ENCODE measurements at places on chromosomes 6 and 20.

DNA sequence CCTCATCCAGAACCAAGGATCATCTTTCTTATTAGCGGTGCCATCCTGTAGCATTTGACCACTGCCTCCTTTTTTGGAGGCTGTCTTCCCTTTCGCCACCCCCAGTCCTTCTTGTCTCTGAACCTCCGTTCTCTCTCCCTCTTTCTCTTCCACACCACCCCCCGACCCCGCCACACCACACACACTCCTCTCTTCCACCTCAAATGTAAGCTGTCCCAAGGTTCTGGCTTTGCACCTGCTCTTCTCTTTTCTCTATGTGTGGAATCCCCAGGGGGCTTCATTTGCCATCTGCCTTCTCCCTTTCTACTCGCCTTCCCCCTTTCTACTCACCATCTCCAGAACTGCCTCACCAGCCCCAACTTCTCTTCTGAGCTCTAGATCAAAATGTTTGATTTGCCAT is 111.3 kb upstream of the CDYL start:
- no peak for DNase-seq

- DNase-seq, result peak; percentile 31
Measured at GRCh38 chr6:114040871-114041270, 69.9 kb upstream of the HDAC2 start.

GRCh38 chr6:111800259-111800765 is 72.9 kb downstream of the FYN start:
- DNase-seq, result no peak

DNA sequence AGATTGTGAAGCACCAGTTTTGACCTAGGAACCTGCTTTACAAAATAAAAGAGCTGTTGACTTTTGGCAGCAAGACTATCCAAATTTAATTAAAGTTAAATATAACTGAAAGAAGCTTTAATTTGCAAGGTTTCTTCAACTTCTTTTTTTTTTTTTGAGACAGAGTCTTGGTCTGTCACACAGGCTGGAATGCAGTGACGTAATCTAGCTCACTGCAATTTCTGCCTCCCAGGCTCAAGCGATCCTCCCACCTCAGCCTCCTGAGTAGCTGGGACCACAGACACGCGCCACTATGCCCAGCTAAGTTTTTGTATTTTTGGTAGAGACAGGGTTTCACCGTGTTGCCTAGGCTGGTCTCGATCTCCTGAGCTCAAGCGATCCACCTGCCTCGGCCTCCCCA is 13.7 kb upstream of the CSE1L start:
- DNase-seq, result no peak

DNA sequence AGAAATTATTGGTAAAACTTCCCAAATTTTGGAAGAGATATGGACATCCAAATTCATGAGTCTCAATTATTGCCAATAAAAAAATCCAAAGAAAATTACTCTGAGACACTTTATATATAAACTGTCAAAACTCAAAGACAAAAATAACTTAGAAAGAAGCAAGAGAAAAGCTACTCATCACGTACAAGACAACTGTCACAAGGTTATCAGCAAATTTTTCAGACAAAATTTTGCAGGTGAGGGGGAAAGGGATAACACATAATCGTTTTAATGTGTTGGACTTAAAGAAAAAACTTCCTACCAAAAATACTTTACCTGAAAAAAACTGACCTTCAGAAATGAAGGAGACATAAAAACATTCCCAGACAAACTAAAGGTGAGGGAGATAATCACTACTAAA is 272.5 kb downstream of the THBS2 start:
- no peak for DNase-seq

DNA sequence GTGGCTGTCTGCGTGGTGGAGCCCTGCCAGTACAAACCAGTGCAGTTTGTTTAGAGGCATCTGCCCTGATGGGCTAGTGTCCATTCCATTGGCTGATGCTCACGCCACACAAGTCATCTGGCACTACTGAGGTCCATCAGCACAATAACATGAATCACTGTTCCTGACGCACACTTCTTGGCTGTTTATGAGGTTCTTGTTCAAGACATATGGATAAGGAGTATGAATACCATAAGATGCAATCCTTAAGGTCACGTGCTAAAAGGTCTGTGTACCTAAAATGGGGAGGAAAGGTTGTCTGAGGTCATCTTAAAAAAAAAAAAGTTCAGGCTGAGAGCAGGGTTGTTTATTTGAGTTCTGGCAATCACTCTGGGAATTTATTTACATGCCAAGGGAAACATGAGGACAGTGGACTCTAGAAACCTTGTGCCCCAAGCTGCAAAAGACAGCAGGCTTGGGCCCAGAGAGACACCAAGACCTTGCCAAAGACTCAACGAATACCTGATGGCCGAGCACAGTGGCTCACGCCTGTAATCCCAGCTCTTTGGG is 54.1 kb upstream of the SHLD1 start:
- peak; percentile 98 for DNase-seq

DNA sequence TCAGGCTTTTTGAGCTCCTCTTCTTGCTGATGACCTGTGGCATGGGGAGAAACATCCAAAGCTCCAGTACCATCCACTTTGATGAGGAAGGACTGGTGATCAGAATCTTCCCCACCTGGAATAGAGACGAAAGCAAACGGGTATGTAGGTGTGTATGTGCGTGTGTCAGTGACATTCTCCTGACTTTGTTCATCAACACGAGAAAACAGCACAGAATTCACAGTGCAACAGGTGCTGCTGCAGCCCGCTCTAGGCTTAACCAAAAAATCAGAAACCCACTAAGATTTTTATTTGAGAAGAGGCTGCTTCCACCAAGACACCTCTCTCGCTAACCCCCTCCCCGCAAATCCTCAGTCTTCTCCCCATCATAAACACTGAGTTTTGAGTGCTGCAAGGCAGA is 8.1 kb downstream of the BNIP5 start:
- DNase-seq, result no peak

DNA sequence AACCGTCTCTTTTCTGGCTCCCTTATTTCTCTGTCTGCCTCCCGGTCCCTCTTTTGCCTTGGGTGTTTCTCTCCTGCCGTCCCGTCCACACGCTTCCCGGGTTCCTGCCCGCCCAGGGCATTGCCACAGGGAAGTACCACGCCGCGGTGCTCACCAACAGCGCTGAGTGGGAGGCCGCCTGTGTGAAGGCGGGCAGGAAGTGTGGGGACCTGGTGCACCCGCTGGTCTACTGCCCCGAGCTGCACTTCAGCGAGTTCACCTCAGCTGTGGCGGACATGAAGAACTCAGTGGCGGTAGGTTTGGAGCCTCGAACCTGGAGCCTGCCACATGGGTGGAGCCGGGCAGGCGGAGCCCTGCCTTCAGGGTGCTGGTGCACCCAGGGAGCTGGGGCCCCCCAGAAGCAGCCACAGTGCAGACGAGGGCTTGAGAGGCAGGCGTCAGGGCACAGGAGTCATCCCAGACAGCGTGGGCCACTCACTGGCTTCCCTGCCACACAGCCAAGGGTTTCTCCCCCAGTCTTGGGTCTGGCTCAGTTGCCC is 21.3 kb downstream of the NPEPL1 start:
- no peak for DNase-seq

GRCh38 chr6:33578588-33579011 is 1.5 kb downstream of the BAK1 start:
- DNase-seq, result no peak

DNA sequence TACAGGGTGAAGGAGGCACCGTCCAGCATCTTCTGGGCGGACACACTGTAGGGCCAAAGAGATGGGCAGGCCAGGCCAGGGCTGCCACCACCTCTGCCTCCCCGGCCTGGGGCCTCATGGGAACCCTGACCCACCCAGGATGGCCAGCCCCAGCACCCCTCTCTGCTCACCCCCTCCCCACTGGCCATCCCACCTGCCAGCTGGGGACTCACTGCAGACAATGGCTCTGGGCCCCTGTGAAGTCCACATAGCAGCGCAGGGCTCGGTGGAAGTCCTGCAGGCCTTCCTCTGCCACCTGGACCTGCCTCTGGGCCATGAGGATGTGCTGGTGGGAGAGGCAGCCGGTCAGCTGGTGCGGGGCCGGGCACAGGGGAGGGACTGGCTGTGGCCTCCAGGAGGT is 3.6 kb upstream of the C20orf144 start:
- DNase-seq, result no peak

GRCh38 chr6:30060606-30061091 is 416 bp upstream of the POLR1H start:
- DNase-seq, result peak; percentile 51

DNA sequence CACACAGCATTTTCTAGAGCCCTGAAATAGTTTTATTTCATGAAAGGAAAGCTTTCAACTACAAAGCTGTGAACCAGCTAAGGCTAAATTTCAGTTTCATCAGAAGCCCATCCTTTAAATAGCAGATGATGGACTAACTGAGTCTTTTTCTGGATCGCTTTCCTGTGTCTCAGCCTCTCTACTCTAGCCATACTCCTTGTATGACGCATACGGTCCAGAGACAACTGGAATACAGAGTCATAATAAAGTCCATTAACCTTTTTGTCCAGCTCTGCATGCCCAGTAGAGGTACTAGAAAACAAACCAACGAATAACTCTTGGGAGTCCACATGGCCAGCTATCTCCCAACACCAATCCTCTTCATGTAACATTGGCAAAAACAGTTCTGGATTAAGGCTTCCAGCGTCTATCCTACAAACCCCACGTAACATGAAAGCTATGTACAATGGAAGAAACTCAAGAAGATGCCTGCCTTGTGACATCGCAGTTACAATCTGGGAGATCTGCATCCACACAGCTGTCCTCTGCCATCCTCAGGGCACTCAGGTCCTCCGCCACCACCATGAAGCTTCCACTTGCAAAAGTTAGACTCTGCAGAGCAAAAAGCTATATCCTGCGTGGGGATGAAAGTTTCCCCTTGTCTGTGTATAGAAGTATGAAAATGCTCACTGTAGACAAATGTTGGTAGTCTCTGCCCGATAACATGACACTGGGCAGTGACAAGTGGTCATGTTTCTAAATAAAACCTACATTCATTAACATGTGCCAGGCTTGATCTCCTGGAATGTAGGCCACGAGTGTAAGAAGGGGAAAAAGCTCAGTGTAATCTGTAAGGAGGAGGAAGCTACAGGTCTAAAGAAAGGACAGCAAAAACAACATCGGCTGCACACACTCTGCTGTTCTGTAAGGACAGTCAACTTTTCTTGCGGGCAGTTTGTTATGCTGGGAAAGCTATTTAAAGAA is 360.4 kb downstream of the ESR1 start:
- DNase-seq, result no peak

GRCh38 chr6:138403324-138403800 is 661 bp upstream of the HEBP2 start:
- no peak for DNase-seq

DNA sequence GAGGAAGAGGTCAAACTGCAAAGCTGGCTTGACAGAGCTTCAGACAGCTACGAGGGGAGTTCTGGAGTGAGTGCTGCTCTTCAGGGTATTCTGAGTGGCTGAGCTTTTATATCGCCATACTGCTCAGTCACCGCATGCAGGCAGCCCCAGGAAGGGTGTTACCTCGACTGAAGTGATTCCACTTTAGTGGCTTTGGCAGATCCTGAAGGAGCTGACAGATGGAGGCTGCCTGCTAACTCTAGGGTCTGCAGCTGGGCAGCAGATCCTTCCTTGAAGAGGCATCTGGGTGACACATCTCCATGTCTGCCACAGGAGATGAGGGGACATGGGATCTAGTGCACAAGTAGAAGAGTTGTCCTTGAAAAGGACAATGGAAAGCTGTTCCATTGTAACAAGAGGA is 3.7 kb upstream of the DEK start:
- no peak for DNase-seq

- no peak for DNase-seq
Measured at GRCh38 chr6:152954443-152954842, 28.4 kb downstream of the FBXO5 start.

GRCh38 chr6:131023834-131024504 is 39.1 kb downstream of the EPB41L2 start:
- peak; percentile 79 for DNase-seq

DNA sequence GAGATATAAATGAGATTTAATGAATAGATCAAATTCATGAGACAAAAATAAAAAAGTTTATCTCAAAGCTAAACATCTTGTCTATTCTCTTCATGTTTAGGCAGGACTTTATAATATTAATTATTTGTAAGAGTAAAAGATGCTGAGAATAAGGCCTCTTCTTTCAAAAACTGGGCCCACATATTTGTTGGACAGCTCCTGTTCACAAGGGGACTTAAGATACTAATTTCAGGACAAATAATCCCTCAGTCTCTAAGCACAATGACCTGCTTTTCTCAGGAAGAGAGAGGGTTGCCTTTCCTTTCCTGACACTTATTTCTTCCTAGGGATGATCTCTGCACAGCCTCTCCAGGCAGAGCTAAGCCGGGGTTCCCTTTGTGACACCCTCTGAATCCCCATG is 43.3 kb downstream of the NOX3 start:
- peak; percentile 28 for DNase-seq

GRCh38 chr6:165245287-165245686 is 64.1 kb downstream of the C6orf118 start:
- peak; percentile 61 for DNase-seq

- DNase-seq, result no peak
Measured at GRCh38 chr6:143034689-143035334, 25.9 kb upstream of the AIG1 start.

DNA sequence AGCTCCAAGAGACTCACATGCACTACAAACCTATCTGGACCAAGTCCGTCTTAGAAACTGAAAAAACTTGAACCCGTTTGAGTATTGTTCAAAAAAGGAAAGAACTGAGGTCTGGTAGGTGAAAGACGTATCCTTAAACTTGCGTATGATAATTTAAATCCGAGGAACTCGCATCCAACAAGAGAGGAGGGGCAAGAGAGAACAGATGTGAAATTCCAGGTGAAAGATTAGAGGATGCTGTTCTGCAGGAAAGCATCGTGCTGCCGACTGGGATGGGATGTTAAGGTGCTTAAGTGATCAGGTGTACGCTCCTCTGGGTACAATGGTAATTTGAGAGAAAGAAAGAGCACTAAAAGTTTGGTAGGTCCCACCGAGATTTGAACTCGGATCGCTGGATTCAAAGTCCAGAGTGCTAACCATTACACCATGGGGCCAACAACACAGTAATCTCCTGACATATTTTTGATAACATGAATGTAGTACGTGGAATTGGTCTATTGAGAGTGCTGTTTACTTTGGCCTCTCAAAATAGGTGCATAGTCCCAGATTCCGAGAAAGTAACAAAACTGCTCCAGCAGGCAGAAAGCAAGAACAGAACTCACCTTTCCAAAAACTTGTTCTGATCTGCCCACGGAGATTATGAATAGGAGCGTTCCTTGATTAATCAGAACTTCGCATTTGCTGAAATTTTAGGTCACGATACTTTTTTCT is 53.5 kb upstream of the BTN3A2 start:
- DNase-seq, result peak; percentile 90

- no peak for DNase-seq
Measured at GRCh38 chr20:15831201-15831600, 742.0 kb downstream of the KIF16B start.

- DNase-seq, result no peak
Measured at GRCh38 chr6:37614491-37614890, 83.2 kb downstream of the MDGA1 start.
